Activated CD4-positive, CD25-positive, alpha-beta regulatory T cell treated with anti-CD3 and anti-CD28 coated beads, Interleukin-2, amount 50 U/mL, for 24 hours (primary cell): ENCODE measurements at places on chromosomes 5 and 9.

GRCh38 chr5:28855626-28856025 lies 1817.2 kb upstream of the CDH9 start:
- no peak for ATAC-seq

- no peak for ATAC-seq
Observed at GRCh38 chr9:69931340-69931739, 110.7 kb downstream of the CFAP95 start.

GRCh38 chr9:100352201-100352726 lies 478 bp downstream of the TEX10 start:
- ATAC-seq = peak; percentile 34

GRCh38 chr5:1889321-1890065 lies 6.8 kb upstream of the IRX4 start:
- no peak for ATAC-seq

DNA sequence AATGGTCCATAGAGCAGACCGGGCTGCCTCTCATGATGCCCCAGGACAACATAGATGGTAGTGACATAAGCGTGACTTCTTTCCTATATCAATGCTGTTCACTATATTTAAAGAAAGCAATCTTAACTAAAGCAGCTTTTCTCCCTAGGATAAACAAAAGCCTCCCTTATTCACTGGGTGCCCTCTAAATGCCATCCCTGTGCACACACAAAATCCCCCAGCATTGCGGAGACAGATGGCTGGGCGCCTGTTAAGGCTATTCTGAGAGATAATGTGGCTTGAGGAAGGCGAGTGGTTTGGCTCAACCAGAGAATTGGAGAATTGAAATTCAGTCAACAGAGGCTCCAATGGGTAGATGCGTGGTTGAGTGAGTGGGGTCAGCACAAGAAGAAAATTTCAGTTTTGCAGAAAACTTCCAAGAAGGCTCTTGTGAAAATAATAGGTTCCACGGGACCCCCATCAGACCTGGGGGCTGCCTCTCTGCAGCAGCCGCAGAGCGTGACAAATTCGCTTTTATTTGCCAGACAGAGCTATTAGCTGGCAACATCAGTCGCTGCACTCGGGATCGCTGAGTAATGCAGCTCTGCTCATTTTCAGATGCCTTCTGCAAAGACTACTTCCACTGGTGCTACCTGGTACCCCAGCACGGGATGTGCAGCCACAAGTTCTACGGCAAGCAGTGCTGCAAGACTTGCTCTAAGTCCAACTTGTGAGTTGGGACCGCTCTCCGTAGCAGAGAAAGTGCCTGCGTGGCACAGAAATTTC lies 103.9 kb upstream of the ICE1 start:
- ATAC-seq = no peak

DNA sequence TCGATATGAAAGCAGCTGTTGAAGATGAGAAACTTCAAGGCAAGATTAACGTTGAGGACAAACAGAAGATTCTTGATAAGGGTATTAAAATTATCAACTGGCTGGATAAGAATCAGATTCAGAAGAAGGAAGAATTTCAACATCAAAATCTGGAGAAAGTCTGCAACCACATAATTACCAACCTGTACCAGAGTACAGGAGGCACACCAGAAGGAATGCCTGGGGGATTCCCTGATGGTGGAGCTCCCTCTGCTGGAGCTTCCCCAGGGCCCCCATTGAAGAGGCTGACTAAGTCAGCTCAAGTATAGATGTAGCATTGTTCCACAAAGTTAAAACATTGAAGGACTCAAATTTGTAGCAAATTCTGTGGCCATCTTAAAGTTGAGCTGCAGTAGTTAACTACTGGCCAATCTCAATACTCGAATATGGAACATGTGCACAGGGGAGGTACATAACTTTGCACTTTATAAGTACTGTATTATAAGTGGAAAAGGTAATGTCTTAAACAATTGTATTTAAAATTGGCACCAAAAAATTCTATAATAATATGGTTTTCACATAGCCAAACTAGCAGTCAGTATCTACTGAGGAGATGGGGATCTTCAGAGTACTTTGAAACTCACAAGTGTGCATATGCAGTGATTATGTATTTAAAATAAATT lies 237.5 kb downstream of the CHSY3 start:
- ATAC-seq = no peak

GRCh38 chr9:126955811-126956210 lies 41.2 kb downstream of the RALGPS1 start:
- ATAC-seq = no peak

- no peak for ATAC-seq
Observed at GRCh38 chr9:14515571-14516198, 177.5 kb downstream of the ZDHHC21 start.

GRCh38 chr9:18800579-18800978 lies 232.4 kb downstream of the SAXO1 start:
- ATAC-seq = no peak

GRCh38 chr5:139597134-139597533 lies 36.0 kb downstream of the UBE2D2 start:
- ATAC-seq = no peak

DNA sequence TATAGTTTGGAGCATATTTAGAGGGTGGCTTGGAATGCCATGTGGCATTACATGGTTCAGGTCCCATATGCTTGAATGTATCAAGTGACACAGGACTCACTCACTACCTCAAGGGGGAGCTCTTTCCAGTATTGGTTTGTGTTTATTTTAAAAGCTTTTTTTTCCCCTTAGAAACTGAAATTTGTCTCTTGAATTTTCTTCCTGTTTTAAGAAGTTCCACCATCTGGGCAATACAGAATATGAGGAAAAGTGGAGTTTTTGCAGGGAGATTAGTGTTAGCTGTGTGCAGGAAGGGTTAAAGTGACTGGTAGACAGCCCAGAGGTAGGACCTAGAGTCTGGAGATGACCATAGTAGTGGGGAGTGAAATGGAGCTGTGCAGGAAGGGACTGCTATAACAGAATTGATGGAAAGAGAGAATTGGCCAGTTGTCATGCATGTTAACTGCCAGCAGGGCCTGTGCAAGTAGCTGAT lies 36.6 kb downstream of the CTNNA1 start:
- no peak for ATAC-seq

DNA sequence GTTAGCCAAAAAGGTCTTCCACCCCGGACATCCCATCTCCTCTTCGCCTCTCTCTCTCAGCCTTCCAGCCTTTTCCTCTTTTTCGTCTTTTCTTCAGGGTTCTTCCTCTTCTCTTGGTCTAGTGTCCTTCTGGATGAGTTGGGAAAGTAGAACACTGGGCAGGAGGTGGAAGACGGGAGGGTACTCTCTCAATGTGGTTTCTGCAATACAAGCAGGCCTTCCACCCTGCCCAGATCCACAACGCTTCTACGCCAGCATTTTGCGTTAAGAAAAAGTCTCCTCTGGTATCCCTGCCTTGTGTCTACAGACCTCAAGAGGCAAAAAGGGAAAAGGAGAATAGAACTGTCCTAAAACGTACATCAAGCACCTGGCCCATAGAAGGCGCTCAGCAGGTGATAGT lies 587.8 kb downstream of the BNC2 start:
- ATAC-seq = no peak

DNA sequence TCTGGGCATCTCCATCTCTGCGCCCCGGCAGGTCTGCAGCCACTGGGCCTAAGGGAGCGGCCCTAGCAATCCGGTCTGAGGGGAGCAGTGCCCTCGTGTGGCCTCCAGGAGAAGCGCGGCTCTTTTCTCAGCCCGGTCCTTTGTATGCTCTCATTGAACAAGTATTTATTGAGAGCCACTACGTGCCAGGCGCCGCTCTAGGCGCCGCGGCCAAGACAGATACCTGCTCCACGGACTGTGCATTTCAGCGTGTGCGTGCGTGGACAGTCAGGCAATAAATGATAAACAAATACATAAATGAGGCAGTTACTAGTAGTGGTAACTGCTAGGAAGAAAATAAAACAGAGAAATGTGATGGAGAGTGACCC lies 2.3 kb upstream of the SLC4A9 start:
- ATAC-seq = peak; percentile 93

DNA sequence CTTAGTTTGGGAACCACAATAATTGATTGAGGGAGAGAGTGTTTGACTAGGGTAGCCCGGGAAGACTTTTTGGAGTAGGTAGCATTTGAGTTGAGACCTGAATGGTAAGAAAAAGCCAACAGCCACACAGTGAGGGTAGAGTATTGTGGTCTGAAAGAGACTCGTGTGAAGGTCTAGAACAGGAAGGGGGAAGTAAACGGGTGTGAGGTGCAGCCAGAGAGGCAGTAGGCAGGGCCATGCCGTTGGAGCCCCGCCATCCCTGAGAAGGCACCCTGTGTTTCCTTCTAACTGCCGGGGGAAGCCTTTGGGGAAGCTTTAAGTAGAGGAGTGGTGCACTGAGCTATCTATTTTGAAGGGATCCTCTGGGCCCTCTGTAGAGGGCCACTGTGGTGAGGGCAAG lies 3.5 kb upstream of the F2RL2 start:
- no peak for ATAC-seq

GRCh38 chr5:153900703-153901395 lies 137.9 kb downstream of the FAM114A2 start:
- ATAC-seq = no peak

GRCh38 chr5:143172739-143173138 lies 230.7 kb downstream of the NR3C1 start:
- no peak for ATAC-seq

DNA sequence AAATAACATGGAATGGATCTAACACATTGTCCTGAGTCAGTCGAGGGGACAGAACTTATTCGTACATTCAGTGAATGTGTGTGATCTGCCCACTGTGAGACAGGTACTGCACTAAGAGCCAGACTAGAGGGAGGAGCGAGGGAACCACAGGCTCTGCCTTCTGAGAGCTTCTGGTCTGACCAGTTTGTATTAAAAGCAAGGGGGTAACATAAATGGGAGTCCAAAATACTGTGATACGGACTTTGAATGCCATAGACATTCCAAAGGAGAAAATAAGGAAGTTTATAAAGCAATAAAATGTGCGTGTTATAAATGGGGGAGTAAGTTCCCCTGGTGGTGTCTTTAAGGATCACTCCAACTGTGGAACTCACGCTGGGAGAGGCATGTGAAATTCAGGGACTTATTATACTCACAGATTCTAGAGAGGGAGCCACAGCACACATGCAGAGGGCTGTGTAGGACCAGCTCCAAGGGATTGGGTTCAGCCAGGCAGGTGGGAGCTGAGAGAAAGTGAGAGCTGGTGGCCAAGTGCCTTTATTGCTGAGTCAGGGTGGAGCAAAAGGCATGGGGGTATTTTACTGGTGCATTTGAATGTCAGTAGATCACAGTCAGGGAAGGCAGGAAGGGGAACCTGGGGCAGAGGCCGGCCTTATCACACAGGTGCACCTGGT lies 186.5 kb upstream of the WWC1 start:
- no peak for ATAC-seq

DNA sequence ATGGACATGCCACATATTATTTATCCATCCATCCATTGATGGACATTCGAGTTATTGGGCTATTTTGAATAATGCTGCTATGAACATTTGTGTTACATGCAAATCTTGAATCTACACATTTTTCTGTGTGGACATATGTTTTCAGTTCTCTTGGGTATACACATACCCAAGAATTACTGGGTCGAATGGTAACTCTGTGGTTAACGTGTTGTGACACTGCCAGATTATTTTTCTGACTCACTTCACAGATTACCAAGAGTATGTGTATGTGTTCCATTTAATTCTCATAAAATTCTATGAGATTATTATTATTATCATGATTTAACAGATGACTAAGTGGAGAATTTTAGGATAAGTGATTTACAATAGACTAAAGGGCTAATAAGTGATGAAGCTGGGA lies 26.7 kb downstream of the CYFIP2 start:
- ATAC-seq = peak; percentile 64

GRCh38 chr9:105218673-105219072 lies 25.8 kb upstream of the SLC44A1 start:
- ATAC-seq = no peak

DNA sequence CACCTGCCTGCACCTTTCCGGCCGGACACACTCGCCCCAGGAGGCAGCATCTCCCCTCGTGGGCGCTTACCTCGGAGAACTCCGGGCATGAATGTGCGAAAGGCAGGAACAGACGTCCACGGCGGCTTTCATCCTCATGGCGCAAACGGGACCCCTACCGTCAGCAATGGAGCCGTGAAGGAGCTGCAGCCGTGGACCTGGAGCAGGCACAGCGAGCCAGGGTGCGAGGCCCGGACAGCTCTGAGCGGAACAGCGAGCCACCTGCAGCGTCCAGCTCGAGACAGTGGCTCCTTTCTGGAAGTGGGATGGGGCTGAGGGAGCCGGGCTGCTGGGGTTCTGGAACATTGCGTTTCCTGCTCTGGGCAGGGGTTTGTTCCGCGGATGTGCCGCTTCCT lies 7.8 kb upstream of the SLC6A19 start:
- ATAC-seq = no peak

GRCh38 chr5:56232538-56232937 lies 592 bp downstream of the ANKRD55 start:
- ATAC-seq = no peak

DNA sequence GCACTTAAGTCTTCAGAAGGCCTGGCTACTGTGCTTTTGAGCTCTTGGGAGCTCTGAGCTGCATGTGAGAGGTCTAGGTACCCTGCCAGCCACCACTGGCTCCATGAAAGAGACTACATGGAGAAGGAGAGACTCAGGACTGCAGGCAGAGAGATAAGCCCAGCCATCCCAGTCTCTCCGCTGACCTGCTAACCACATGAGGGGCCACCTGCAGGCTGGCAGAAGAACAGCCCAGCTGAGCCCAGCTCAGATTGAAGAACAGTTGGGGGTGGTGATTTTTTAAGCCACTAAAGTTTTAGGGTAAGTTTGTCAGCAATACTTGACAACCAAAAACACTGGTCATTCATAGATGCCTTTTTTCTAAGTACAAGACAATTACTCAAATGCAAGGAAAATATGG lies 205.0 kb upstream of the PRDM9 start:
- ATAC-seq = no peak

DNA sequence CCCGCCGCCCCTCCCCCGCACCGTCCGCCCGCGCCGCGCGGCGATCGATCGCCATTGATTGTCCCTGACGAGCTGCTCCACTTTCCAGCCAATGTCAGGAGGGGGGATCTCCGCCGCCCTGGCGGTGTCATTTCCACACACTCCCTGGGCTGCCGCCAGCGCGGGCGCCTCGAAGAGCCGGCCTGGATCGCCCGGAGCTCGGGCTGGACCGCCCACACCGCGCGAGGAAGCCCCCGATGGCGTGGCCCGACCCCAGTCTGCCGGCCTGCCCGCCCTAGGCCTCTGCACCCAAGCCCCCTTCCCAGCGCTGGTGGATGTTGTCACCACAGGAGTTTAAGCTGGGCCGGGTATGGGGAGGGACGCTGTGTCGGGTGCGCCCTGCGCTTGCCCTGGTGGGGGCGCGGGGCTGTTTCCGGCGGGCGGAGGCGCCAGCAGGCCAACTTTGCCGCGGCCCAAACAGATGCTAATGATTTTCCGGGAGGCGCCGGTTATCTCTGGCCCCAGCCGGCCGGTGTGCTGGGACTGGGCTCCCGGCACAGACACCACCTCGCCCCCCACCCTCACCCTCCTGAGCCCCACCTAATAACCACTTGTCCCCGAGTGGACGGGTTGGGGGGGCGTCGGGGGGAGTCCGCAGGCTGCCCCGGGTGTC lies 10.6 kb upstream of the CXXC5 start:
- peak; percentile 6 for ATAC-seq
